ENCODE measurements at places on chromosomes 5 and 9.

DNA sequence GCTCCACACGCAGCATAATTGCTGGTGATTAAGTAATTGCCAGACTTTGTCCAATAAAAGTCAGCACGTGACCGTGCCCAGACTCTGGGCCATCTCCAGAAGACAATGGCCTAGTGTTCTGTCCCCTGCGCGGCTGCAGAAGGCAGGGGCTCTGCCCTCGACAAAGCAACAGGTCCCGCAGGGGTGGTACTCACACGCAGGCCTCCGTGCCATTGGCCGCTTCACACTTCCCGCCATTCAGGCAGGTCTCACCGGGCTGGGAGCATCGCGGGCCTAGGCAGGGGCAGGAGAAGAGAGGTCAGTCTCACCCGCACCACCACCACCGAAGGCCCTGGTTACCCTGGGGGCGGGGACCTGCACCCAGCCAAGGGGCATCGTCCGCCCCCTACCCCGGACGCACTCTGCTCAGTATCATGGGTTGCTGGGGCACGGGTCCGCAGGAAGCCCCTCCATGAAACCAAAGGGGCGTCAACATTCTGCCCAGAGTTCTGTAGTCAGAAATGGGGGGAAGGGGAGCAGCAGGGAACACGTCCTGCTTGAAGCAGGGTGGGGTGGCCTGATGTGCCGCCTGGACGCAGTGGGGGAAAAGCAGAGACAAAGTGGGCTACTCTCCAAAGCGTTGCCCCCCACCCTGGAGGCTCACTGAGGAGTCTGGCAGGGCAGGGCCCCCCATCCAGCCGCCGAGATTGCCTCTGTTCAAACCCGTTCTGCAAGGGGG lies 1.9 kb downstream of the NOTCH1 start:
- DNase-seq = no peak

DNA sequence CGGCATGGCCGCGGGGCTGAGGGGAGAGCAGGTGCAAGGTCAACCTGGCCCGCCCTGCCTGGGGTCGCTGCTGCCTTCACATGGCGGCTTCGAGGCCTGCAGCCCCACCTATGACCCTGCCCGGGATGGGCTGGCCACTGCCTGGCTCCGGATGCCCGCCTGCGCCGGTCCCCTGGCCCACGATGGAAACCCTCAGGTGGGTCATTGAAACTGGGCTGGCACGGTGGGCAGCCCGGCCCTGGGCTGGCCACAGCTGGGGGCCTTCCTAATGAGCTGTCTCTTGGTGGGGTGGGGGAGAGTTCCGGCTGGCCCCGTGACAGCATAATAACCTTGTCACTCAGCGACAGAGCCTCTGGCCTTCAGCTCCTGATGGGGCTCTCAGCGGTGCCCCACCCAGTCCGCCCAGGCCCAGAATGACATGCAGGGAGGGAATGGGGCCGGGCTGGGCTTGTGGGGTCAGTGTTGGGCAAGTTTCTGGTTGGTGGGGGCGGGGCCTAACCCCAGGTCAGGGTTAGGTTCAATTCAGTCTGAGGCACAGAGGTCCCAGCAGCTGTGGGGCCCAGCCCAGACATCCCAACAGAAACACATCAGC lies at the start of gene CCDC187:
TSS of gene CCDC187 (minus strand) at position 270 of the 592 bp plus-strand sequence. CDS start at position 6, 264 bp downstream.
- no peak for DNase-seq

DNA sequence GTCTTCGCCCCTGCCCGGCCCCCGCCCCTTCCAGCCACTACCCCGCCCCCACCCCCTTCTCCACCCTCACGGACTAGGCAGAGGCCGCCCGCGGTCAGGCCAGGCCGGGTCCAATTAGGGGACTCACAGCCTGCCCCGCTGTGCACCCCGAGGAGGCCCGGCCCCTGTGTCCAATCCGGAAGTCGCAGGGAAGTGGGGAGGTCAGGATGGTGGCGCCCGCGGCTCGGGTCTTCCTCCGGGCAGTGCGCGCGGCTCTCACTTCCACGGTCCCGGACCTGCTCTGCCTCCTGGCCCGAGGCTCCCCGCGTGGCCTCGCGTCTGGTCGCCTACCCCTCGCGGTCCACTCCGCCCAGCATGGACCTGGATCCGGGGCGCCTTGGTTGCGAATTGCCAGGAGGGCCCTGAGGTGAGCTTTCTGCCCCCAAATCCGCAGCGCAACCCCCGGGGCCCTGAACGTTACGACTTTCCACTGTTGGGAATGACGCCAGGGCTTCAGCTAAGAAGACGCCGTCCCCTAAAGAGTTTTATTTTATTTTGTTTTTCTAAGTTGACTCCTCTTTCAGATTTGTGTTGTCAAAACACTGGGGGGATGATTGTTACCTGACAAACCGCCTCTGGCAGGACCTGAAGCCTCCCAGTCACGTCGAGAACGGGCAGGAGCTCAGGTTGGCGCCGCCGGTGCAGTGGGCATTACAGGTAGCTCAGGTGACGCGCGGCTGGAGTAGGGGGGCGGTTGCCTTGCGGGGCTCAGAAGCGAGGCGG lies 763 bp upstream of the IRX2 start:
- peak; percentile 59 for DNase-seq

DNA sequence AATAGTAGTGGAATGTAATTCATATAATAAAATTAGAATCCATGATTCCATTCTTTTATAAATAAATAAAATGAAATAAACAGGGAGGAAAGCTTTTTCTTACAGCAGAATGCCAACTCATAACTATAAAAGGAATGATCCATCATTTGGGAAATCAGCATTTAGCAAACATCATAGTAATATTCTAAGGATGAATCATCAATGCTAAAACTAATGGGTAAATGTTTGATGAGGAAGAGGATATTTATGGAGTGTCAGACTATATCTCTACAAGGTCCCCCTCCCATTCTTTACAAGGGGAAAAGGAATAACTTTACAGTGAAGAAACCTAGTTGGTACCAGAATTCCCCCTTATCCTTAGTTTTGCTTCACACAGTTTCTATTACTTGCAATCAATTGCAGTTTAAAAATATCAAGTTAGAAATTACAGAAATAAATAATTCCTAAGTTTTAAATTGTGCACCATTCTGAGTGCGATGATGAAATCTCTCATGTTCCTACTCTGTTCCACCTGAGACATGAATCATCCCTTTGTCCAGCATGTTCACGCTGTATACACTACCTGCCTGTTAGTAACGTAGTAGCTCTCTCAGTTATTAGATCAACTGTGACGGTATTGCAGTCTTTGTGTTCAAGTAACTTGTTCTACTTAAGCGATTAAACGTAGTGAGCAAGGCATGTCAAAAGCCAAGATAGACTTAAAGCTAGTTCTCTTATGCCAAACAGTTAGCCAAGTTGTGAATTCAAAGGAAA lies 14.2 kb upstream of the JAKMIP2 start:
- no peak for DNase-seq

- DNase-seq = no peak
Observed at GRCh38 chr9:123375469-123376132, 19.6 kb downstream of the CRB2 start.

DNA sequence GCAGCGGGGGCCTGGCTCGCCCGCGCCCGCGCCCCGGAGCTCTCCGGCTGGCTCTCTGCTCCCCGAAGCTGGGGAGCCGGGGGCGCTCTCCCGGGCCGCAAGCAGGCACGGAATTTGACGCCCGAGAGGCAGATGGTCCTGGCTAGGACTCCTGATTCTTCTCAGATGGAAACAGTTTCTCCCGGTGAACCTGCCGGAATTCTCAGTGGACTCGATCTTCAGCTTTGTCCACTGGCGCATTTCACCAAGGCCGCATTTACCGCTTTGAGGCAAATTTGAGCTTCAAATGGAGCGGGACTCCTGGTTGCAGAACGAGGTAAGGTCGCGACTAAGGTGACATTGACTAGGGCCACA lies 305.7 kb upstream of the KCNN2 start:
- DNase-seq = no peak

All from trophoblast cell (in vitro differentiated cells and primary cell).